ENCODE measurements at places on chromosomes 3 and 15.
A peak's percentile ranks its signal among the peaks of the same experiment; 100 is the strongest.

GRCh38 chr15:52021128-52021671 lies 2.2 kb downstream of the MAPK6 start:
- peak; percentile 28 for DNase-seq

DNA sequence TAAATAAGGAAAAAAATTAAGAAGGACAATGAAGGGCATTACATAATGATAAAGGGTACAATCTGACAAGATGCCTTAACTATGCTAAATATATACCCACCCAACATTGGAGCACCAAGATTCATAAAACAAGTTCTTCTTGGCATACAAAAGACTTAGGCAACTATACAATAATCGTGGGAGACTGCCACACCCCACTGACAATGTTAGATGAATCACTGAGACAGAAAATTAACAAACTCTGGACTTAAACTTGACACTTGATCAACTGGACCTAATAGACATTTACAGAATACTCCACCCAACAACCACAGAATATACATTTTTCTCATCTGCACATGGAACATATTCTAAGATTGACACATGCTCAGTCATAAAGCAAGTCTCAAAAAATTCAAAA lies 53.2 kb upstream of the IGSF11 start:
- DNase-seq: no peak

DNA sequence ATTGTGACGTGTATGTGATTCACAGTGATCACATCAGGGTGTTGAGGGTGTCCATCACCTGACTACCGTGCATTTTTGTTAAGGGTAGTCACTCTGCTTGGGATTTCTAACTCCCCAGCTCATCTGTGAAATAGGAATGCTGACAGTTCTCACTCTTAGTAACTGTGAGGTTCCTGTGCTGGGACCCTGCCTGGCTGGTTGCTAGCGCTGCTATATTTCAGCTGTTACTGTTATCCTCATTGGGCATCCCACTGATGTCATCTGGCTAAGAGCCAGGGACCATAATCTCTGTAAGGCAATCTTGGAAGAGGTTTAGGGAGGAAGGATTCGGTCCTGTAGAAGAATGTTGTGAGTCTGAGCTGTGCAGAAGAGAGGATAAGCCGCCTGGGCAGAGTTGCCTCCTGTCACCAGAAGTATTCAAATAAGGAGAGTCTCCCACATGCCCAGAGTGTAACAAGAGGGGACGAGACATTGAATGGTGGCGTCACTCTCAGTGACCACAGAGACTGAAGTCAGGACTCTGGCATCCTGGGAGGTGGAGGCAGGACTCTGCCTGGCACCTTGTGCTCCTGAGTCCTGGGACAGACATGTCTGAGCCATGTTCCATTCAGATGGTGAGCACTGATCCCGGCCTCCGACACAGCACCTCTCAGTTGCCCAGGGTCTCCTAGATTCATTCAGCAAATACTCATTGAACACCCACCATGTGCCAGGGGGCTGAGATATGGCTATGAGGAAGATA lies 52.2 kb downstream of the FBLN2 start:
- no peak for DNase-seq

- no peak for DNase-seq
Measured at GRCh38 chr15:40398413-40398873, 7.2 kb upstream of the IVD start.

GRCh38 chr15:64507845-64508244 lies 47.5 kb downstream of the ZNF609 start:
- DNase-seq: no peak

GRCh38 chr3:183826448-183827250 lies 1.3 kb upstream of the MAP6D1 start:
- no peak for DNase-seq

DNA sequence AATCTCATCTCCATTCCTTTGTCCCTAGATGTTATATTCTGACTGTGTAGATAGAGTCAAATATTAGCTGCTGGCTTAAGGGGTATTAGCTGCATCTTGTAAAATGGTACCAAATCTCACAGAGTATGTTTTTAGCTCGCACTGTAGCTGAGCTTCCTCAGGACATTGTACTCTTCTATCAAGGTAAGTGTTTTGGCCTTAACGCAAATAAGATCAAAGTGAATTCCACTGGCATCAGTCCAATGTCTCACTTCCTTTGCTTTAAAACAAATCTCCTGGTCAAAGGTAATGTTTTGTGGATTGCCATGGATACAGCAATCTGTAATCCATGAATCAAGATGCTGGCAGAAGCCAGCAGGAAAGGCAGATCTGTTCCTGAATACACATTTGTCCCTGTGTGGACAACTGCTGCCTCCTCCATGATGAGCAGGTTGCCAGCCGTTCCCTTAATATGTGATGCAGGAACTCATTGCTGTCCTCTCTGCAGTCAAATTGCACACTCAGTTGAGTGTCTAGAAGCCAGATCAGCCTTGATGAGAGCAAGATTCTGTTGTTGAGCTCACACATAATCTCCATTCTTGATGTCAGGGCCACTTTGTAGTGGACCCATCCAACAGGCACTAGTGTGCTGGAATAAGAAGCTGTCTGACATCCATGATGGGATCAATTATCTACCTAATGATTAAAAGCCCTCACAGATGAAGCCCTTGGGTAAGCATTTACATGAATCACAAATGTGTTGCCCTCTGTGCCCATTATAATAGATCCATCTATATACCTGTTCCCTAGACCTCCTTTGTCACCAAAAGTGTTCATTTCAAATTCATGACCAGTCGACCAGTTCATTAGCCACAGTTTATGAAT lies 96.6 kb upstream of the AGTR1 start:
- DNase-seq: no peak

DNA sequence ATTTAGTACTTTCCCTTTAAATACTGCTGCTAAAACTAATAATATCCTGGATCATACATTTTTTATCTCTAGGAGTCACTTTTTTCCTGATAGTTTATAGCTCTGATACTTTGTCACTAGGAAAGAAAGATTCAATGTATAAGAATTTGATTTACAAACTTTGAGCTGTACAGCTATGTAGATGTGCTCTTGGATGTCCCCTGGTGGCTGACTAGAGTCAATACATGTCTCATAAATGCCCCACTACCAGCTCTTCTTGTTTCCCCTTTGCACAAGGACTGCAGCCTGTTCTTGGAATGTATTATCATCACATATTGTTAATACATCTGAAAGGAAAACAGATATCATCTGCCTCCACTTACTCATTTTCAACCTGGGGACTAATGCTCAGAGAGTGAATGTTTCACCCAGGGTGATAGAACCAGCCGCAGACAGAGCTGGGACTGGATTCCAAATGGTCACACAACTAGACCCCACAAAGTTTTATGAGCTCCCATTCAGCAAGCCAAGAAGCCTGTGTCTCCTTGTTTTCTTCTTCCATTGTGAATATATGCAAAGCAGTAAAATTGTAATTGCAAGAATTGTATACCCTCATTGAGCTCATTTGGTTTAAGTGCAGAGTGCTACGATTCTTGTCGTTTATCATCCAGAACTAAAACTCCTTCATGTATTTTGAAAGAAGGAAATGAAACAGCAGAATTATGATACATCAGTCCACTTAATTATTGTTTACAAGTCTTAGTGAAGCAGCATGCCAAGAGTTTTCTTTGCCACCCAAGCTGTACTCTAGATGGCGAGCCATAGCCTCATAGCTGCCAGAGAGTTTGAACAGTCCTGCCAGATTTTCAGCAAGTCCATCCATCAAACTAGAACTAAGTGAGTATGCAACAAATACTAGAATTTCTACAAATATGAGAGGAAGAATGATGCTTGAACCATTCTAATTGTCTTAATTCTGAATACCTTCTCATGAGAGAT lies 261.6 kb upstream of the LMCD1 start:
- peak; percentile 50 for DNase-seq

DNA sequence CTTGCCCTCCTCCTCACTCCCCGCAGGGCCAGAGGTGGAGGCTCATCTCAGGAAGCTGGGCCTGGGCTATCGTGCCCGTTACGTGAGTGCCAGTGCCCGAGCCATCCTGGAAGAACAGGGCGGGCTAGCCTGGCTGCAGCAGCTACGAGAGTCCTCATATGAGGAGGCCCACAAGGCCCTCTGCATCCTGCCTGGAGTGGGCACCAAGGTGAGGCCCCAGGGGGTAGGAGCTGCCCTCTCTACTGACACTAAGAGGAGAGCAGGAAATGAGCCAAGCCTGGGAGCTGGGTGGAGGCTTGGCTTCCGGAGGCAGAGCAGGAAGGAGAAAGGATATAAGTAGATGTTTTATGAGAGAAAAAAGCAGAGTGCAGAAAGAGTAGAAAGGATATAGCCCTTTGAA lies 4.9 kb downstream of the OGG1 start:
- DNase-seq: no peak

Data from HEK293T (cell line).